ENCODE measurements at places on chromosomes 4 and X. TPM values are rescaled to one million over a fixed set of nuclear protein-coding genes. Genes with fewer than 3 reads are reported as not detected.

DNA sequence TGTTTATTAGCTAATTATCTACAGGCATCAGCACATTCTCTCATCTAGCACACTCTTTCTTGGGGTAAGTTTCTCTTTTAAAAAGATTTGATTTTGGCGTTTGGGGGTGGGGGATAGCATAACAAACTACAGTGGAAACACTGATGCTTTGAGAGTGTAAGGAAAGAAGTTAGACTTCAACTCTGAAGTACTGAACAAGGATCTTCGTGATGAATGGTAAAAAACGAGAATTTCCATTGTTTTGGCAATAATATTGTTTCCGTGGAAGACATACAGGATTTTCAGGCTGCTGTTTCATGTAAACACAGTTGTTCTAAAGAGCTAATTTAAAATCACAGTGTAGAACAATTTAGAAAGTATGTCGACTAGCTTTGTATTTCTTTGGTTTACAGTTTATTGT is 451 bp downstream of the LPAR4 start:
- no peak for DNase-seq

GRCh38 chr4:23741681-23742191 is 148.1 kb downstream of the PPARGC1A start:
- DNase-seq = no peak

GRCh38 chr4:69134471-69134870 is 38.2 kb downstream of the UGT2B7 start:
- no peak for DNase-seq

GRCh38 chr4:3408793-3409330 is 32.9 kb upstream of the HGFAC start:
- DNase-seq = no peak

DNA sequence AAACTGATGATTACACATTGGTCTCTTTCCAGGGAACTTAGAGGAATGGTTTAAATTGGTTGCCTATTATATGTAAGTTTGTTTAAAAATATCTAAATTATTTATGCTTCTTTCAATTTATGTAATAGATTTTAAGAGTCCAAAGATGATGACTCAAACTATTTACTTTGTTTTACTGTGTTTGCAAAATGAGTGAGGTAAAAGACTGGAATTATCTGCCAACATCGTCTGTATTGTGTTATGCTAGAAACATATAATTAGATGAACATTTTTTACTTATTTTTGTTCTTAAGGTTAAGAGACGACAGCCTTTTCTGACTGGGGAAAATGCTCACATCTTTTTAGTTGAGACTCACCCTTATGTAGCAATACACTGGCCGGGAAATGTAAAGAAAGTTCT is 51.1 kb upstream of the SYTL5 start:
- DNase-seq = no peak

Gene SPANXN2
- not detected for total RNA-seq

Gene KCTD8
- not detected for total RNA-seq

GRCh38 chr4:3599951-3600350 is 67.7 kb upstream of the LRPAP1 start:
- no peak for DNase-seq

DNA sequence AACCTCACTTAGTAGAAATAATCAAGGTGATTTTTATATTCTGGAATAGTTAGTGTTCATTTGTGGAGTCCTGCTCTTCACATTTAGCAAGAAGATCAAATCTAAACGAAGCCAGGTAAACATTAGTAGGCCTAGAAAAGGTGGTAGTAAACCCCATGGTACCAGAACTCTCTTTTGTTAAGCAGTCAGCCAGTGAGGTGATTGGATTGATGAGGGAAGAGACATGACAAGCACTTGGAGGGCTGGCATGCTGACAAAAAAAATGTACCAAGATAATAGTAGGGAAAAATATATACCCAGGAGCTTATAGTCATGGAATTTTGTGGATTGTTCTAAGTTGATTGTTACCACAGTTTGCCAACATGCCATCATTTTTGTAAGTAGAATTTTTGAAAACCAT is 163.8 kb downstream of the BANK1 start:
- DNase-seq = no peak

Gene GPR50
- not detected for total RNA-seq

DNA sequence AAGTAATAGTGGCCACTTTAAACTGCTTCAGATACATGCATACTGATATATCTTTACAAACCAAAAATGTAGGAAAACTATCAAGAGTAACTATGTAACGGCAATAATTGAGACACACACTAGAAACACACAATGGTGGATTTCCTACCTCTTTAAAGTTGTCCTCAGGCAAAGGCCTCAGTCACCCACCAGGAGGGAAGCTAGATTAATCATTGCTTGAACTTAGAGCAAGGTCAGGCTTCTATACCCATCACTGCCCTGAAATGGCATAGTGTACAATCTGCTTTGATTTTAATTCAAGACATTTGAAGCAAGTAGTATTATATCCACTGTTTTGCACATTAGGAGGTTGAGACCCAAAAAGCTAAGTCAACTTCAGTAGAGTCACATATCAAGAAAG is 110.9 kb downstream of the AREG start:
- no peak for DNase-seq

Gene STPG2
- not detected for total RNA-seq

- DNase-seq = no peak
These were observed 14.9 kb downstream of the SNX12 start for GRCh38 chrX:71053217-71053621.

DNA sequence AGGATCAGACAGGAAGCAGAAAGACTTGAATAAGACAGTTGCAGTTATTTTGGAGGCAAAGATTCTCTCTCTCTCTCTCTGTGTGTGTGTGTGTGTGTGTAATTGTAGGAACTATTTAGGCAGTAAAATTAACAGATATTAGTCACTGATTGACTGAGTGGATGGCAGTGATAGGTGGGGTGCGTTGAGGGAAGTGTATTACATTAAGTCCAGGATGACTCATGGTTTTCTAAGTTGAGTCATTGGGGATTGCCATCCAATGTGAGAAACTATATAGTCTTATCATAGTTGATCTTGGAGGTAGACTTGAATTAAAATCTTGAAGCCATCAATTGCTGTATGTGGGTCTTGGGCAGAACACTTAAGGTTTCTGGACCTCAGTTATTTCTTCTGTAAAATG is 75.4 kb downstream of the AR start:
- DNase-seq = no peak

Gene BRS3
- total RNA-seq = not detected

DNA sequence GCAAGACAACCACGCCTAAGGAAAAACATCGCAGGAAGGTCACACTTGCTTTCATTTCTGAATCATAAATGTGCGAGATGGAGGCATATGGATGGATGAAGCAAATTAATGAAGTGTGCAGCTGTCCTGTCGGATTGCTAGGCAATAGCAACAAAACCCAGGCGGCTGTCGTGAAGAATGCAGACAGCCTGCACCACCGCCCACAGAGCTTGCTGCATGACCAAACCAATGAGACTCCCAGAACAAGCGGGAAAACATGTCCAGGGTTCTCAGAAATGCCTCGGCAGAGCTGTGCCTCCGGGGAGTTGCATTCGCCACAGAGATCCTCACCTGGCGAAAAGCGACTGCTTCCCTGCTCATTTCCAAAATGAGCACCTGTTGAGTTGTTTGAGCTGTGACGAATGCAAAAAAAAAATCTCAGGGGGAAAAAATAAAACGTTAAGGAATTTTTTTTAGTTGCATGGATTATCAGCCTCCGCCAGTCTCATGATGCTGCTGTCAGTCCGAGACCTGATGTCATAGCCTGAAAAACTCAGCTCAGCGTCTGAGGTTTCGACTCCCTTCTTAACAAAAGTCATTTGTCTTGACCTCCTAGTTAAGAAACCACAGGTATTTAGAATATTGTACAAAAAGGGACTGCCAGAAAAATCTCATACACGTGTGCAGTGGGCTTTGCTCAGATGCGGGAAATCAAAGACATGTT is 155.5 kb upstream of the MXRA5 start:
- no peak for DNase-seq

DNA sequence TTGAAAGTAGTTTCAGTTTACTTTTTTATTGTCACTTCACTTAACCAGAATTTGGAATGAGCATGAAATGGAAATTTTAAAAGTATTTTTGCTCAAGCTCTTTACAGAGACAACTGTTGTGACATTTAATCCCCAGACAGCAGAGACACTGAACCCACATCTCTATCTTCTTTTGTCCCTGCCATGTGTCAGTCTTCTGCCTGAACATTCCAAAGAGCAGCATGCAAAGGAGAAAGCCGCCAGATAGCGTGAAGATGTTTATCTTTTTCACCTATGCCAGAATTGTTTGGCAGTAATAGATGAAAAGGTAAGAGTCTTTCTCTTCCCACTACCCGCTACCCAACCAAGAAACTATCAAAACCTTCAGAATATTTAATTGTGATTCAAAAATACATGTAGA is 46.8 kb downstream of the NDNF start:
- DNase-seq = no peak

- DNase-seq = no peak
These were observed 40.4 kb downstream of the PPA2 start for GRCh38 chr4:105433421-105433820.

Gene SSX1
- total RNA-seq = not detected

GRCh38 chr4:171759274-171759673 is 53.9 kb upstream of the GALNTL6 start:
- no peak for DNase-seq

- no peak for DNase-seq
These were observed 3.4 kb downstream of the PLAC8 start for GRCh38 chr4:83110970-83111750.

GRCh38 chr4:89242216-89242615 is 65.4 kb downstream of the GPRIN3 start:
- DNase-seq = no peak

Gene TECRL
- not detected for total RNA-seq

DNA sequence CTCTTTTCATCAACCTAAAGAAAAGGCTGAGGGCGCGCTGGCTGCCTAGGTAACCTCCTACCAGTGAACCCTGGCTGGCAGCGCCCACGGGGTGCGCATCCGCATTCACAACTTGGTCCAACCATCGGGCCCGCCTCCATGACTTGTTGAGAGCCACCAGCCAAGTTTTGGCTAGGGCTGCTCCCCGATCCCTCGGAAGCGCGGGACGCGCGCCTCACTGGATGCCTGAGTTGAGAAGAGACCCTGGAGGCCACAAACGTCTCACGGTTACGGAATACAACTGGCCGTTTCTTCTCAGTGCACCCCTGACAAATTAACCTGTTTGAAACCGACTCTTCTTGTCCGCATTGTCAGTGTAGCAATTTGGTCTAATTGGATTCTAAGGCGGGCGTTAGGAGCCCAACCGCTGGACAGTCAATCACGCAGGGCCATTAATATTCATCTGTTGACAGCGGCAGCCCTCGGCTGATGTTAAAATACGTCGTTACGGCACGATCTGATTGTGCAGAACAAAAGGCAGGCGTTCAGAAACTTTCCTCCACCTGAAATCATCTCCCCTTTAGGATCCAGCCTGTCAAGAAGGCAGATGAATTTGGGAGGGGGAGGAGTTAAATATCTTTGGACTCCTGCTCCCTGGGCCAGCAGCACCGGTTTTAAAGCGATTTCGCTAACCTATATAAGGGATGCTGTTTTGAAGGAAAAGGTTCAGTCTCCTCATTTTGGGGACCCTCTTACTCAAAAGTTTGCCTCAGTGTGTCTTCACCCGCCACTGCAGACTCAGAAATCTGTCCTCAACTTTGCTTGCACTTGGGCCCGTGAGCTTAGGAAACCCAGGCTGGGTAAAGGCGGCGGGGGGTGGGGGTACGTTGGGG is 1.2 kb downstream of the GPC3 start:
- DNase-seq = no peak

DNA sequence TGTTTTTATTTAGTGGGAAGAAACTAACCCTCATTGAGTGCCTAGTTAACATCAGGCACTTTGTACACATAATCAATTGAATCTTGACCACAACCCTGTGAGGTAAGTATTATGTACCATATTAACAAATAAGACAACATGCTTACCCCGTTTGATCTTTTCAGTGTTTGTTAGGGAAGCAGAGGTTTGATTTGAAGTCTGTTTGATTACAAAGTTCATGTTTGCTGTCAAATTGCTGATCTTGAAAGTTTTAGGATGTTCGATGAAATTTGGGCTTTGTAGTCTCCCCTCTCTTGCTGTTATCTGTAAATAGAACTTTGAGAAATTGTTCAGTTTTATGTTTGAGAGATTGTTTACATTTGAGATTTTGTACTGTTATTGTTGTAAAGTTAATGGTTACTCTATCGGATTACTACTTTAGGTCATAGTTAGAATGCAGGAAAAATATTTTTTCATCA is 13.4 kb upstream of the ADH4 start:
- no peak for DNase-seq

GRCh38 chr4:2630556-2631273 is 94.3 kb downstream of the FAM193A start:
- DNase-seq = no peak
